Camera-type eye (tissue), 1 donor: ENCODE measurements at places on chromosomes 2 and 18. TPM values are rescaled to one million over a fixed set of nuclear protein-coding genes. Genes with fewer than 3 reads are reported as not detected.

The AKAIN1 gene
- total RNA-seq, result 1.3 TPM

The ZSWIM2 gene
- not detected for total RNA-seq

The CMPK2 gene
- total RNA-seq, result 7.6 TPM

The ASPRV1 gene
- 4.3 TPM for total RNA-seq

The WNT10A gene
- total RNA-seq, result 8.1 TPM

The SNRNP27 gene
- 70.1 TPM for total RNA-seq
